Daoy (cell line): ENCODE measurements at places on chromosomes 16 and 17. TPM values are rescaled to one million over a fixed set of nuclear protein-coding genes. Genes with fewer than 3 reads are reported as not detected.

DNA sequence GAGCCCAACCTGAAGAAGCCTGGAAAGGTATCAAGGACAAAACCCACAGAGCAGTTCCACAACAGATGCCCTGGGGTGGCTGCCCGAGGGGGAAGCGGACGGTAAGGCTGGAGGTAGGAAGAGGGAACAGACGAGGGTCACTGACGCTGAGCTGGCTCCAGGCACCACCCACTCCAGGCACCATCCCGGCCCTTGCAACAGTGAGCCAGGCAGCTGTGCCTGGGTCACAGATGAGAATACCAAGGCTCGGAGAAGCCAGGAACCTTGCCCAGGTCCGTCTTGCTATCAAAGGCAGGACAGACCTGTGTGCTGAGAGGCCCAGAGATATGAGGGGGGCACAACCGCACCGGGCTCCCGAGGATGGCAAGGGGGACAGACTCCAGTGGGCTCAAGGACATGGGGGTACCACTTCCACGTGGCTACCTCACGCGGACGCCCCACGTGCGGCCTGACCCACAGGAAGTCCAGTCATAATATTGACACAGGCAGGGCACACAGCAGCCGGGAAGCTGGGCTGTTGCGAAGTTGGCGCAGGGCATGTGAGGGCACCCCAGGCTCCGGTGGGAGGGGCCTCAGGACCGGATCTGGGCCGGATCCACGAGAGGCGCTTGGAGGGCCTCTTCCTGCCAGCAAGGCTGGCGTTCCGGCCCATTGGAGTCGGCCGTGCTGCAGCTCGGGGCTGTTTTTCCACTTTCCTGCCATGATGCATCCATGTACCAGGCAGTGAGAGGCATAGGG is 29.9 kb downstream of the PEMT start:
- peak; percentile 19 for DNase-seq

The LRRC45 gene
- 23.2 and 26.5 TPM in 2 replicates for total RNA-seq

The AANAT gene
- not detected in 2 replicates for total RNA-seq

The SKA2 gene
- 110 and 118 TPM in 2 replicates for total RNA-seq

GRCh38 chr16:85225257-85225656 is 113.0 kb upstream of the CIBAR2 start:
- no peak for DNase-seq

GRCh38 chr17:64162554-64162953 is 32.6 kb upstream of the ERN1 start:
- DNase-seq = no peak

DNA sequence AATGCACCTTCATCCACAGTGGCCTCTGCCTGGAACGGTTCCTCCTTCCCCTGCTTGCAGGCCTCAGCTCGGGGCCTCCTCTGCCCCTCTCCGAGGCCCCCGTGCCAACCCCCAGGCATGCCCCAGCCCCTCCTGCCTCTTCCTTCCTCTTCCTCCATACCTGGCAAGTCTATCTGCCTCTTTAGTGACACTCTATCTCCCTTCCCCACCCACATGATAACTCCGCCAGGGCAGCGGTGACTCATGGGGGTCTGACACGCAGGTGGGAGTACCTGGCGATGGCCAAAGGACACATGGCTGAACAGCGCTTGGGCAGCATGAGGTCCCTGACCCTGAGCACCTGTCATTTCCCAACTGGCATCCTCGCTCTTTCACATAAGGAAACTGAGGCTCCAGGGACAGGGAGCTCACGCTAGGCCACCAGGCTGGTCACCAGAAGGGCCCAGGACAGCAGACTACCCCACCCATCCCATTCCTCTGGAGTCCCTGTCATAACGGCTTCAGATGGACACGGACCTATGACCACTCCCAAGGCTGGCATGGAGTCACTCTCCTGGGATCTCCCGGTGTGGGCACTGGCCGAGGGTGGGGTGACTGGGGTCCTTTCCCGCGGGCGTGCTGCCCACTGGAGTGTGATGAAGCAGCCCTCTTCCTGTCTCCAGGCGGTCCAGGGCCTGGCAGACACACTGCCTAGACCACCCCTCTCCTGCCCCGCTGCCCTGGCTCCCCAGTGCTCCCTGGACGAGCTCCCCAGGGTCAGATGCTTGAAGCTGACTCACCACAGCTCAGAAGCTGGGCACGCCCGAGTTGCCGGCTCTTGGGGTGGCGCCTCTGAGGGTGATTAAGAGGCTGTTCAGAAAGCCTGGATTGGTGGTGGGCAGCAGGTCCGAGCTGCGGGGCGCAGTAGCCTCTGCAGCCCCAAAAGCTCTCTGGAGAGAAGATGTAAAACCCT is 100.6 kb downstream of the ENGASE start:
- DNase-seq = peak; percentile 65

DNA sequence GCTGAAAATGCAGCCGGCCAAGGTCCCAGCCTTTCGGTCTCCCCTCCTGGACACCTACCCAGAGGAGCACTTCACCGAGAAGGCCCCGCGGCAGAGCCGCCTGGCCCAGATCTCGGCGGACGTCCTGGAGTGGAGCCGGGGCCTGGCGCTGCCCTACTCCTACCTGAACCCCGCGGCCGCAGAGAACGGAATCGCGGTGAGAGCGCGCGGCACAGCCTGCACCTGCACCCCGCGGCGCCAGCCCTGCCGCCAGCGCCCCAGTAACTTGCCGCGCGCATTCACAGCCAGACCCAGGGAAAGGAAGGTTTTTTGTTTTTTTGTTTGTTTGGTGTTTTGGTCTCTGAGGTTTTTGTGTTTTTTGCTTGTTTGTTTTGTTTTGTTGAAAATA is 15.2 kb downstream of the ALOX12B start:
- DNase-seq = no peak

- no peak for DNase-seq
Observed at GRCh38 chr16:51427085-51427484, 276.0 kb upstream of the SALL1 start.

The SYCE1L gene
- total RNA-seq = not detected in 2 replicates

GRCh38 chr17:2323629-2324314 is 12.5 kb downstream of the TSR1 start:
- no peak for DNase-seq

DNA sequence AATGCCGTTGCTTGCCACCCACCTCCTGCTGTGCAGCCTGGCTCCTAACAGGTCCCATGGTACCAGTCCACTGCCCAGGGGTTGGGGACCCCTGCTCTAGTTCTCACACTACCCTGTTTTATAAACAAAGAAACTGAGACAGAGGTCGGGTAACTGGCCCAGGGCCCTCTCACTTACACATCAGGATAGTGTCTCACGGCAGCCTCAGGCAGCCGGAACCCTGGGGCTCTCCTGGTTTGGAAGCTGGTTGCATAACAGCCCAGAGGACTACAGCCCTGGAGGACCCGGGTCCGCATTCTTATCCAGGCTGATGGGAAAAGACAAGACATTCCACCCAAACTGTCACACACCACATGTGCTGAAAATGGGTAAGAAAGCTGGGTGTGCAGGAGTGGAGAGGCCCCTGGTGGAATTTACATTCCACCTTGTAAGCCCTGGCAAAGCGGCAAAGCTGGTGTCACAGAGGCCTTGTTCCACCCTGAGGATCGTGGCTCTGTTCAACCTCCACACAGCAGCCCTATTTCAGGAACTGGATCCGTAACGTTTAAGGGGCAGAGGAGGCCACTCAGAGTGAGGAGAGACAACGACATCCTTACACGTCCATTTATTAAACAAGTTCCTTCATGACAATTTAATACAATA is 9.8 kb downstream of the CMTM3 start:
- DNase-seq = no peak
